Suprapubic skin (tissue), 4 donors: ENCODE measurements at places on chromosomes 16 and 17. TPM values are rescaled to one million over a fixed set of nuclear protein-coding genes. Genes with fewer than 3 reads are reported as not detected.

DNA sequence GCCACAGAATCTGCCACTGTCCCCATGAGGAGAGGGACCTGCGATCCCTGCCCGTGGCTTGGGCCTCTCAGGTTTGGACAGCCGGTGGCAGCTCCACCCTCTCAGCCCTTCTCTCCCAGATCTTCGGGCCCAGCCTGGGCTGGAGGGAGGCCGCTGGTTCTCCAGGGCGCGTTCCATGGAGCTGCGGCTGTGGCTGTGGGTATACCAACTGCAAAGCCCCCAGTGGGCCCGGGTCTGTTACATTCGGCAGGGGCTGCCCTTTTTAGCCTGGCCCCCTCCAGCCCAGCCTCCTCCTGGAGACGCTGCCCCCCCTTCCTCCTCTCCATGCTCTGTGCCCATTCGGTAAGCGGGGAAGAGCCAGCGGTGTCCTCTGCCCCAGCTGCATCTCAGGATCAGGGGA lies 64.7 kb upstream of the ZNF469 start:
- DNase-seq, result no peak

DNA sequence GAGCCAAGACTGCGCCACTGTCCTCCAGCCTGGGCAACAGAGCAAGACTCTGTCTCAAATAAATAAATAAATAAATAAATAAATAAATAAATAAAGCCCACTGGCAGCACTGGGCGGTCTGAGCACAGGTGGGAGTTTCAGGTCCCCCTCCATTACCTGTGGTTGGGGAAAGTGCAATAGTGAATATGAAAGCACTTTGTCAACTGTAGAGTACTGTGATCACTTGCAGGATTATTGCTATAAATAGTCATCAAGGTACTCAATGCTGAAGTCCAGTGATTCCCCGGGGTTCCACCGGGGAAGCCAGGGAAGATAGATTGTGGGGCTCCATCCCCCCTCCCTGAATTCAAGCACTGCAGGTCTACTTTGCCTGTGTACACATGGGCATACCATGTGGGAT lies 42.7 kb upstream of the CPNE2 start:
- DNase-seq, result no peak

DNA sequence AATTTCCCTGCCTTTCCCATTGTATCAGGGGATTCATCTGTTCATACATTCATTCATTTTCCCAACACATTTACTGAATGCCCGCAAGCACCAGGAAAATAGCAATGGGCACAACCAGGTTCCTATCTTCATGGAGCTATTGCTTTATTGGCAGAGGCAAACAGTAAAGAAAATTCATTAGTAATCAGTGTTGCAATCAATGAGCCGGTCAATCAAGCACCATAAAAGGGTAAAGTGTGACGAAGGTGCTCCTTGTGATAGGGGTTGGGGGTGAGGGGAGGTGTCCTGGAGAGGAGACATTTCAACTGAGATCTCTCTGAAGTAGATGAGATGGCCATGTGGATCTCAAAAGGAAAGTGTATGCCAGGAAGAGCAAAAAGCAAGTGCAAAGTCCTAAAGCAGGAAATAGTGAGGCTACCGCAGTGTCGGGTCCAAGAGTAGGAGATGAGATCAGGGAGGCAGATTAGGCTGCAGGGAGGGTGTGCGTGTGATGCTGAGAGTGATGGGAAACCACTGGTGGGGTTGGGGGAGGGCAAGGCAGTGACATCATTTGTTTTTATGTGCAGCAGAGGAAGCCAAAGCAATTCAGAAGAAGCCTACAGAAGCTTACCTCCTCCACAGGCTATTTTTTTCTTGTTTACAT lies 28.4 kb downstream of the CDH13 start:
- no peak for DNase-seq

- no peak for DNase-seq
Measured at GRCh38 chr17:10305398-10305797, 67.4 kb downstream of the MYH13 start.

DNA sequence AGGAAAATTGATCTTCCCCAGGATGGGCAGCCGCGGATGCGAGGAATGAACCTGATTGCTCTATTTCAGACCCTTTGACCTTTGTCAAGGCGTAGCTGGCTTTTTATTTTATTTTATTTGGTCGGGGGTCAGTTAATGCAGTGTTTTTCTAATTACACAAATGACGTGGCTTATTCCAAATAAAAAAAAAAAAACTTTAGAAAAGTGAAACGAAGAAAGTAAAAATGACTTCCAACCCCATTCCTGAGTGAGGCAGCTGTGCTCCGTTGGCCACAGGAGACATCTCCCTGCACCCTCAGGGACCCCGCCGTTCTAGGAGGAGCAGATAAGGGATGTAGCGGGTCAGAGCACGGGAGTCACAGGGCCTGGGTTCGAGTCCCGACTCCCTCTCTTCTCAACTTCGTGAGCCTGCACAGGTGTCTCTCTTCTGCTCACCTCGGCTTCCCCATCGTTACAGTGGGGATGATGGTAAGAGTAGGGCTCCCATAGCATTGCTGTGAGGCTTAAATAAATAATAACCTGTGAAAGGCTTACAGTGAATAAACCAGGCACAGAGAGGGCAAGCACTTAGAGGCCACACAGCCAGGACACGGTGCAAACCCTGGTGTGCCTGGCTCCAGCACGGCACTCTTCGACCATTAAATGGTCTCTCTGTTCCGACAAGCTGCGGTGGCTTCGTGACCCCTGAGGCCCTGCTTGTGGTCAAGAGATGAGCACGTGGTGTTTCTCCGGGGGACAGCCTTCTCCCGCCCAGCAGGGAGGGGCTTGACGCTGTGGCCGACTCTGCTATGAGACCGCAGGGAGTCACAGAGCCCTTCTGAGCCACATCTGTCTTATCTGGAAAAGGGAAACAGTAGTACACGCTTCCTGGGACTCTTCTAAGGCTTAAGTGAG lies 10.2 kb downstream of the FOXF1 start:
- no peak for DNase-seq

Gene PRAC1
- not detected for total RNA-seq

DNA sequence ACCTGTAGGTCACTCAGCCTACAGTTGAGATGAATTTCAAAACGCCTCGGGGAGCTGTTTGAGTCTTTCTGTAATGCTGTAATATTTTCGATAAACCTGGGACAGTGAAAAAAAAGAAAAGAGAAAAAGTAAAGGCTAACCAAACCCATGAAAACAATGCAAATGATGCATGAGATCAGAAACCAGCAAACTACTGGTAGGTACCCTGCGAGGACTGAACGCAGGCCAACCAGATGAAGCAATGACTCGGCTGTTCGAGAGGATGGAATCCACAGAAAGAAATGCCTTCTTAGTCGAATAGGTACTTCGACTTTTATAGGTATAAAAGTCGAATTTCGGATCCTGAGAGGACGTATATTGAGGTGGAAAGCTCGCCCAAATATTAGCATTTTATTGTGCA lies 509 bp upstream of the ATAD5 start:
- no peak for DNase-seq

Gene SLC16A11
- 3.2 TPM for total RNA-seq

DNA sequence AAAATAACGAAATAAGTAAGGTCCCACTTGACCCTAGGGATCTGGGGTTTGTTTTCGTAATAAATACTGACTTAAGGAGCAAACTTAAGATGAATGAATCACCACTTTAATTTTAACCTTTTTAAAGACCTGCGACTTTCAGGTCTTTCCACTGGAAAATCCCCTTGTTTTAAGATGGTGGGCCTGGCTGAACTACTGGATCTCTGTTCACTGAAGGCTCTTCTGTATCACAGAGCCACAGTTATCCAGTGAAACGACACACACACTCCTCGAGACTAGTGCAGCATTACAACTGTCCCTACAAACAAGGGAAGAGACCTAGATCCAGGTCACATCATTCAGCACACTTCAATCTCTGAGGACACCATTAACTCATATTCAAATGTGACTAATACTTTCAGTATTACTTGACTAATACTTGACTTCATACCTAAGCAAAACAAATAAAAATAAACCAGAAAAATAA lies 299.0 kb downstream of the CEP112 start:
- DNase-seq, result no peak

DNA sequence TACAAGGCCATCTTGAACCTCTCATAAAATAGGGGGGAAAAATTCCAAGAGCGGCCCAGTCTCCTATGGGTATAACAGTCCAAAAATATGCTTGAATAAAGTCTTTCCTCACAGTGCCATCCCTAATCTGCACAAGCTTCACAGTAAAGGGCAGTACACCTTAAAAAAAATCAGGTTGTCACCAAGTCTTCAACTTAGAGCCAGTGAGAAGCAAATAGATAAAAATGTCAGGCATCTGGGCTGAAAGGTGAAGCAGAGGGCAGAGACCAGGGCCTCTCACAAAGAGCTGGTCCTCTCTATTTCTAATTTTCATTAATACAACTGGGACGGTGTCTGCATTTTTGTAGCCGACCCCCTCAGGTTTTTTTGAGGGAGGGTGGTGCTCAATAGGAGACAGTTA lies 82.9 kb downstream of the SSH2 start:
- DNase-seq, result no peak

GRCh38 chr17:8185582-8186445 lies 4.2 kb downstream of the BORCS6 start:
- DNase-seq, result peak; percentile 96

GRCh38 chr17:17560167-17560566 lies 31.3 kb downstream of the PEMT start:
- no peak for DNase-seq

DNA sequence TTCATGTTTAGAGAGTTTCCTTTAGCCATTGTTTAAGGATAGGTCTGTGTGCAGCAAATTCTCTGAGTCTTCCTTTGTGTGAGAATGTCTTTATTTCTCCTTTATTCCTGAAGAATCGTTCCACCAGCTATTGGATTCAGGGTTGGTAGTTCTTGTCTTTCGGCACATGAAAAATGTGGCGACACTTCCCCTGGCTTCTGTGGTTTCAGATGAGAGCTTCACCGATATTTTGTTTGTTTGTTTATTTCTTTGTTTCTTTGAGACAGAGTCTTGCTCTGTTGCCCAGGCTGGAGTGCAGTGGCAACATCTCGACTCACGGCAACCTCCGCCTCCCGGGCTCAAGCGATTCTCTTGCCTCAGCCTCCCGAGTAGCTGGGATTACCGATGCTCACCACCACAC lies 18.6 kb downstream of the MPO start:
- DNase-seq, result no peak

GRCh38 chr17:78789663-78790181 lies 7.6 kb upstream of the CYTH1 start:
- DNase-seq, result peak; percentile 91

Gene KRTAP17-1
- total RNA-seq, result 81.5 TPM

Gene DNAAF8
- 0.36 TPM for total RNA-seq

- DNase-seq, result no peak
Measured at GRCh38 chr17:53896047-53896446, 73.3 kb downstream of the KIF2B start.

DNA sequence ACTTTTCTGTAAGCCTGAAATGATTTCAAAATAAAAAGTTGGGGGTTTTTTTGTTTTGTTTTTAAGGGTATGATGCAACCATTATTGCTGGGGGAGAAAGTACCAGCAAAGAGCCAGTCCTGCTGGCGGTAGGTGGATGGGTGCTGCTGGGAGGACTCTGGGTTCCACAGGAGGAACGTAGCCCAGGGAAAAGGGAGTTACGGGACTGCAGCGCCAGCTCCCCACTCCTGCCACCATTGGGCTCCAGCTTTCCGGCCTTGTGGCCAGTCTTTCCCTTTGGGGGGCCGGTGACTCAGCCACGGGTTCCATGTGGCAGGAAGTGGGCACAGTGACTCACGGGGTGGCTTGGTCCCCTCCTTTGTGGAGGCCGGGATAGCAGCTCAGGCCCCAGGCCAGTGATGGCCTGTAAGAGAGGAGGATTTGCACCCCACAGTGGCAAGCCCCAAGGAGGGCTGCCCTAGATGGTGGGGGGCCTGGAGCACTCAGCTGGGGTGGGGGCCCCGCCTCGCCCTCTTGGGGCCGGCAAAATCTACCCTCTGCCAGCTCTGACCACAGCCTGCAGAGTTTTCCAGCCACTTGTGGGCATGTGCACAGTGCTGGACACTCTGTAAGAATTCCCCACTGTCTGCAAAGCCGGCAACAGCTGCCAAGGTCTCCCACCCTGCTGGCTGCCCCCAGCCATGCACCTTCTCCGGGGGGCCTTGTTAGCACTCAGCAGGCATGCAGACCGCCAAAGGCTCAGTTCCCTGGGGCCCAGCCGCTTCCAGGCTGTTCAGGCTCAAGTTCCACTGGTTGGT lies 30.4 kb downstream of the SOCS3 start:
- DNase-seq, result no peak

- no peak for DNase-seq
Measured at GRCh38 chr16:23907457-23907902, 71.7 kb downstream of the PRKCB start.

Gene SHBG
- total RNA-seq, result not detected

- DNase-seq, result peak; percentile 81
Measured at GRCh38 chr17:82858376-82859126, 18.7 kb upstream of the ZNF750 start.

DNA sequence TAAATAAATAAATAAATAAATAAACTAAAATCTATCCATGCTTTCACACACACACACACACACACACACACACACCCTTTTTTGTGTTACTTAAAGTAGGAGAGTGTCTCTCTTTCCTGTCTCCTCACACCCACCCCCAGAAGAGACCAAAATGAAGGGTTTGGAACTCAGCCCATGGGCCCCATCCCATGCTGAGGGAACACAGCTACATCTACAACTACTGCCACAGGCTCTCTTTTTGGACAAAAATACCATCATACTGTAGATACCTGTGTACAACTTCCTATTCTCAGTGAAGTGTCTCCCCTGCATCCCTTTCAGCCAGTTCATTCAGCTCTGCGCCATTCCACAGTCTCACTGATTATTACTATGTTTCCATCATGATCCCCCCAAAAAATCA lies 1.9 kb upstream of the HBA2 start:
- DNase-seq, result no peak

GRCh38 chr16:24918641-24919040 lies 72.9 kb downstream of the SLC5A11 start:
- DNase-seq, result no peak

- DNase-seq, result no peak
Measured at GRCh38 chr16:27245276-27246172, 23.0 kb downstream of the NSMCE1 start.

- DNase-seq, result no peak
Measured at GRCh38 chr17:74733365-74734122, 3.5 kb upstream of the RAB37 start.

- no peak for DNase-seq
Measured at GRCh38 chr17:17153709-17154108, 52.4 kb downstream of the PLD6 start.

- DNase-seq, result no peak
Measured at GRCh38 chr16:83343935-83344366, 463.8 kb upstream of the HSBP1 start.
